ENCODE measurements at places on chromosomes 6 and 20. TPM values are rescaled to one million over a fixed set of nuclear protein-coding genes. Genes with fewer than 3 reads are reported as not detected.

DNA sequence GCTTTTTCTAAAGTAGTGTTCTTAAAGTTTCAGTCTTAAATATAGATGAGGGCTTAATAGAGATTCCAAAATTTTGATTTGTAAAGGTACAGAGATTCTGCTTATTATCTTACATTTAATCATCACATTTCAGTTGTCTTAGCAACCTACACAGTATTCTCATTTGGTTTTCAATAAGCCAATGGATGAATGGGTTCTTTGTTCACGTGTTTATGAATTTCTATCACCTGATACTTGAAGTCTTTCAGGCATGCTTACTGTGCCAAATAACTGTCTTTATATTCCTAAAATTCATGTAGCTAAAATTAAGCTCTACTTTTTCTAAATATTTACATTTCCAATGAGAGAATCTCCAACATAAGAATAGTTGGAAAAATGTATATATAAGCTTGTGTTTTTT is 152.7 kb downstream of the EYA4 start:
- peaks cover 10% of the 10 kb centered on the region for H3K4me1 ChIP-seq
- H3K36me3 ChIP-seq: no peaks in the 10 kb centered on the region
- DNase-seq: no peak
- no peaks in the 10 kb centered on the region for H3K27me3 ChIP-seq
- H3K4me3 ChIP-seq: no peak overlapping the region

PLTP gene
- total RNA-seq: 167 TPM

GRCh38 chr20:39849664-39850063 is 839.4 kb downstream of the MAFB start:
- DNase-seq: peak; percentile 93
- no peak overlapping the region for H3K4me3 ChIP-seq
- peak overlapping the region; percentile 18 for H3K27ac ChIP-seq

SMPD2 gene
- total RNA-seq: 4.9 TPM

SPATS1 gene
- not detected for total RNA-seq

FOXF2 gene
- total RNA-seq: 0.61 TPM

DNA sequence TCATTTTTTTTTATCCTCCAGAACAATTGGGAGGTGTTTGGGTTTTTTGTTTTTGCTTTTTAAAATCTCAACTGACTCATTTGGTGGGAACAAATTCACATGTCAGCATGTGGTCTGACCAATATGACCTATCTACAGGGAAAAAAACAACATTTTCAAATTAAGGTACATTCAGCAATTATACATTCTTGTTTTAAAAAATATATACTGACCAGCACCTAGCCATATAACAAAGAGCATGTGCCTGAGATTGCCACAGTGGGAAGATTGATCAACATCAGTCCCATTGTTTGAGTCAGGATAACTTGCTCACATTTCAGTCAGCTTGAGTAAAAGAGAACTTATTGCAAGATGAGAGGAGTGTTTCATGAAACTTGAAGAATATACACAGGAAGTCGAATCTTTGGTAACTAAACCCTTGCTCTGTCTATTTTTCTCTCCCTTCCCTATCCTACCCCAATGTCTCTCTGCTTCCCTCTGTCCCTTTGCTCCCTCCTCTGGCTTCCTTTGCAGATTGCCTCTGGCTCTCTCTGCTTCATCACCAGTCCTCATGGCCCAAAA is 163.2 kb upstream of the TAB2 start:
- no peaks in the 10 kb centered on the region for H3K27me3 ChIP-seq
- no peak overlapping the region for H3K4me3 ChIP-seq
- H3K36me3 ChIP-seq: no peaks in the 10 kb centered on the region
- no peak overlapping the region for H3K27ac ChIP-seq
- H3K4me1 ChIP-seq: no peaks in the 10 kb centered on the region

DNA sequence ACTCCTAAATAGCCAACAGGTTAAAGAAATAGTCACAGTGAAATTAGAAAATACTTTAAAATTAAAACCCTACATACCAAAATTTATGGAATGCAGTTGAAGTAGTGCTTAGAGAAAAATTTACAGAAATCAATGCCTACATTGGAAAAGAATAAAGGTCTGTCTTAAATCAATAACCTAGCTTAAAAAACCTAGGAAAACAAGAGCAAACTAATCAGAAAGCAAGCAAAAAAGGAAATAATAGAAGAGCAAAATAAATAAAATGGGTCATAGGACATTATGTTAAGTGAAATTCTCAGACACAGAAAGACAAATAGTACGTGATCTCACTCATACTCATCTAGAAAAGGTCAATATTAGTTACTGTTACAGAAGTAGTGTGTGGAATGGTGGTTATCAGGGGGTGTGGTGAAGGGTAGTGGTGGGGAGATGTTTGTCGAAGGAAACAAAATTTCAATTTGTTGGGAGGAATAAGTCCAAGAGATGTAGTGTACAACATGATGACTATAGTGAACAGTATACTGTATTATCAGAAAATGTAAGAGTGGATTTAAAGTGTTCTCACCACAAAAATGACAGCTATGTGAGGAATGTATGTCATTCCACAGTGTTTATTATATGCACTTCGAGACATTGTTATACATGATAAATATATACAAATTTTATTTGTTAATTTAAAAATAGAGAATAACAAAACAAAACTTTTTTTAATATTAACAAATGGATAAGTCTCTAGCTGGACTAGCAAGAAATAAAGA is 423.6 kb downstream of the CDH26 start:
- no peak overlapping the region for H3K4me3 ChIP-seq
- H3K4me1 ChIP-seq: no peaks in the 10 kb centered on the region
- H3K27me3 ChIP-seq: no peaks in the 10 kb centered on the region

DNA sequence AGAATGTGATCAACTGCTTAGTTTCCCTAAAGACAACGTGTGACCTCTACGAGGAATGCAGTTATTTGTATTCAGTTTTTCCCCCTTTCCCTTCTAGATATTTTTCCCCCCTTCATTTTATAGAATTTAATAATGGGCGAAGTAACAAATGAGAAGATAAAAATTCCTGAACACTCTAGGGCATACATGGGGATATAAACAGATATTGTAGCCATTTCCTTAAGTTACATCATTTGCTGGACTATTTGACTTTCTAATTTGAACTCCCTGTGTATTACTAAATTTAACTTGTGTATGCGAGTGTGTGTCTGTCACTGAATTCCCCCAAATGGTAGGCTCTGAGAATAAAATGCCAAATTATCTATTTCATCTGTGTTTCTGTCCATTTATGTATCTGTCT is 99.0 kb upstream of the ZFP64 start:
- DNase-seq: no peak
- no peaks in the 10 kb centered on the region for H3K27me3 ChIP-seq
- H3K36me3 ChIP-seq: no peaks in the 10 kb centered on the region
- H3K27ac ChIP-seq: no peak overlapping the region

DNA sequence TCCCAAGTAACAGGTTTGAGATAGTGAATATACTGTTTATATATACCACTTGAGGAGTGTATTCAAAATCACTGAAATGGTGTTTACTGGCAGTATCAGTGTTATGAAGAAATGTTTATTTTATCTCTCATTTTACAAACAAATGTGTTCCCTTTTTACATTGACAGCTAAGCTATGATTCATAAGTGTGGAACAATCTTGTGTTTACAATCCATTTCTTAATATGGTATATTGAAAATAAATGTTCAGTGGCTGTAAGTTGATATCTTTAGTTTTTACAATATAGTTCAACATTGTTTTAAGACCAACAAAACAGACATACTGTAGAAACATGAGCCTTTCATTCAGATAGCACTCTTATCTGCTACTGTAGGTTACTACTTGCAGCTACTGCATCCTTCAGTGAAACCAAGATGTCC is 14.3 kb downstream of the PHF3 start:
- H3K4me3 ChIP-seq: no peak overlapping the region
- no peaks in the 10 kb centered on the region for H3K4me1 ChIP-seq
- no peak for DNase-seq

DNA sequence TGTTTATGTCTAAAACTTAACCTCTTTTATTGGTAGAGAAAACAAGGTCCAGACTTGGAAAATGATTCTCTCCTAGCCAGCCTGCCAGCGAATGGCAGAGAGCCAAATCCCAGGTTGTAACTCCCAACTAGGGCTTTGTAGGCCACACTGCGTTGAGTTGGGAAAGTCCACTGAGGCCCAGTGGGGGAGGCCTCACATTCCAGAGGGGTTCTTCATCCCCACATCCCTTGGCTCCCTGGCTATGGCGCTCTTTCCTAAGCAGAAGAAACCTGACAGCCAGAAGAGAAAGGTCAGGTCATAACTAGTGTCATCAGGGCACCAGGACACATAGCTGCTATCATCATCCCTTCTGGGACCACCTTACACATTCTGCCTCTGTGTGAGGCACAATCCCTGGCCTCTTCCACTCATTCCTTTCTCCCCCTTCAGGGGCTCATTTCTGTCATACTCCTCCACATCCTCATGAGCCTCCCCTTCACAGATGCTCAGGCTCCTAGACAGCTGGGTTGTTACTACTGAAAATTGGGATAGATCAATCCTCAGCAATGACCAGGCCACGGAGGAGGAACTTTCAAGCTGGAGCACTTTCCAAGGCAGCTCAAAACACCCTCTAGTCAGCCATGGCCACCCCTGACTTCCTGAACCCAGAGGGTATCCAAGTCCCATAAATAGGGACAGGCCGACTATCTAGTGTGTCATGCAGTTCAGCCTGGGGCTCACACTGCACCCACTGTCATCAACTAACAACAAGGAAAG is 48.6 kb downstream of the TCP11 start:
- H3K4me1 ChIP-seq: peaks cover 45% of the 10 kb centered on the region
- no peaks in the 10 kb centered on the region for H3K36me3 ChIP-seq
- H3K27ac ChIP-seq: no peak overlapping the region
- H3K27me3 ChIP-seq: no peaks in the 10 kb centered on the region

MUC22 gene
- total RNA-seq: 0.05 TPM

- DNase-seq: no peak
- no peaks in the 10 kb centered on the region for H3K36me3 ChIP-seq
- H3K4me1 ChIP-seq: peaks cover 14% of the 10 kb centered on the region
- H3K27me3 ChIP-seq: peaks cover 61% of the 10 kb centered on the region
- H3K27ac ChIP-seq: no peak overlapping the region
Observed at GRCh38 chr6:70957284-70957617, 391 bp upstream of the B3GAT2 start.

- no peaks in the 10 kb centered on the region for H3K27me3 ChIP-seq
- DNase-seq: no peak
- peaks cover 35% of the 10 kb centered on the region for H3K36me3 ChIP-seq
- peaks cover 13% of the 10 kb centered on the region for H3K4me1 ChIP-seq
Observed at GRCh38 chr20:17611290-17611539, 41.3 kb downstream of the DSTN start.

- no peak for DNase-seq
- no peak overlapping the region for H3K27ac ChIP-seq
- no peak overlapping the region for H3K4me3 ChIP-seq
- no peaks in the 10 kb centered on the region for H3K4me1 ChIP-seq
Observed at GRCh38 chr6:75808507-75808906, 59.5 kb downstream of the MYO6 start.

DNA sequence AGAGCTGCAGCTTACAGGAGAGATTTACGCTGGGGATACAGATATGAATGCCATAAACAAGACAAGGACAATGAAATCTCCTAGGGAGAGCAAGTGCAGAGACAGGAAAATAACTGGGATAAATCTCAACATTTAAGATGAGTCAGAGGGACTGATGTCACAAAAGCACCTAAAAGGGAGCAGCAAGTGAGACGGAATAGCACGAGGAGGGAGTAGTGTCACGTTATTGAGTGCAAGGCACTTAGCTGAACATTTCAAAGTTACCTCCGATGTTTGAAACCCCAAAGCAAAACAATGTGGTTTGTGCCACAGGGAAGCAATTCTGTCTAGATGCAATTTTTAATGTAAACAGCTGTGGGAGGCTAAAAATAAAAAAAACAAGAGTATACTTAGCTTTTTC is 1131.7 kb upstream of the EYS start:
- no peak overlapping the region for H3K4me3 ChIP-seq
- no peak overlapping the region for H3K27ac ChIP-seq
- H3K4me1 ChIP-seq: no peaks in the 10 kb centered on the region
- no peaks in the 10 kb centered on the region for H3K36me3 ChIP-seq
- no peak for DNase-seq

MAK gene
- total RNA-seq: not detected

GRCh38 chr6:45073771-45074170 is 254.4 kb upstream of the RUNX2 start:
- H3K36me3 ChIP-seq: no peaks in the 10 kb centered on the region
- no peak overlapping the region for H3K4me3 ChIP-seq
- DNase-seq: no peak
- H3K27ac ChIP-seq: no peak overlapping the region

DNA sequence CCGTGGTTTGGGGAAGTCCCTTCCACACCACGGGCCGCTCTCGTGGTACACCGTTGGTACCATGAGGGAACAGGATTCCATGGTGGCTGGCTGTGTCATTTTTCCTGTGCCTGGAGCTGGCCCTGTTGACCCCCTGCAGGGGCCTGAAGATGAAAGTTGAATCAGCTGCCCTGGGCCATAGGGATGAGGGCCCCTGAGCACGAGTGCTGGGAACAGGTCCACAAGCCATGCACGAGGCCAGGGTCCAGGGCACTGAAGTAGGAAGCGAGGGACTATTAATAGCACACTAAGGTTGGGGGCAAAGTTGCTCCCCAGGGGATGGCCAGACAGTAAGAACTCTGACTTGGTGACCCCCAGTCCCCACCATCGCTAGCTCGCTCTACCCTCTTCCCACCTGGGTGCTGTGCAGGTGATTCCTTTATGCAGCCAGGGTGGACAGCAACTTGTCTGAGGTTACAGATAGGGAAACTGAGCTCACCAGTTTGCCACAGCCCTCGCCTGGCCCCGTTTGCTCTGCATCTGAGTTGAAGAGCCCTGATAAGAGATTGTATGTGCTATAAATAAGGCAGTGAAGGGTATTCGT is 46.6 kb downstream of the SLC13A3 start:
- H3K4me1 ChIP-seq: no peaks in the 10 kb centered on the region
- no peak overlapping the region for H3K4me3 ChIP-seq
- no peak for DNase-seq

DNA sequence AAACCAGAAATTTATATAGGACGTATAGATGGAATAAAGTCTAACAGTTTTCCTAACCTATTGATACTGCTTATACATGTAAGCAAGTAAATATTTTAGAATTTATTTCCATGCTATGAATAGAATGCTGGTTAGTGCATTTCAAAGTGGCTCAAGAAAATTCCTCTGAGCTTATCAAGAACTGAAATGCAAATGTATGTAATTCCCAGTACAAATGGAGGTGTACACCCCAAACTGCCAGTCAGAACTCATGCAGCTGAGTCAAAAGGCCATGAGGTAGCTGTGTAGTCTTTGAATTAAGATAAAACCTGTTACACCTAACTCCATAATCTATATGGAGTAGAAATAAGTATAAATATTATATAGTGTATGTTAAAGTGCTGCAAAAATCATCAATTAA is 232.2 kb upstream of the KCNQ5 start:
- H3K27ac ChIP-seq: no peak overlapping the region
- H3K4me1 ChIP-seq: no peaks in the 10 kb centered on the region
- no peaks in the 10 kb centered on the region for H3K27me3 ChIP-seq
- no peaks in the 10 kb centered on the region for H3K36me3 ChIP-seq
- DNase-seq: no peak

Measured in astrocyte (in vitro differentiated cells and primary cell).